ENCODE measurements at places on chromosomes 16 and 17. TPM values are rescaled to one million over a fixed set of nuclear protein-coding genes. Genes with fewer than 3 reads are reported as not detected.

DNA sequence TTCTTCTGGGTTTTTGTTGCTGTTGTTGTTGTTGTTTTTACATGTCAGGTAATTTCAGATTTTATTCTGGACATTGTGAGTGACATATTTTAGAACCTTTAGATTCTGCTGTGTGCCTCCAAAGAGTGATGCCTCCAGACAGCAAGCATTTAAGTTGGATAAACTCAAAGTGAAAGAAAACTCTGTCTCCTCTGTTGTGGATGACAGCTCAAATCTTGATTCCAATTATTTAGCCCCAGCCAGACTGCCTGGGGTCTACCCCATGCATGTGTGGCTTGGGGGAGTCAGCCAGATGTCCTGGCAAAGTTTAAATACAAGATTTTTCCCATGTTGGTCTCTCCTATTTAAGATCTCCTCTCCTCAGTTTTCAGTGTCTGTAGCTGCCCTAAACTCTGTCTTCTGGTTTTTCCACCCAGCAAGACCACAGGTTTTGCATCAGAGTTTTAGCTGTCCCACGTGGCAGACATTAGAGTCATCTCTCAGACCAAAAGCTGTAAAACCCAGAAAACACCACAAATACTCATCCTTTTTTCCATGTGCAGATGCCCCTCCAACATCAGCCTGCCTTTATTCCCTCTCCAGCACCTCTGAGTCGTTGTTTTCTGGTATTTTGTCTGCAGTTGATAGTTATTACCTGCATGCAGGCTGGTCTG lies 19.4 kb upstream of the ZNF469 start:
- no peaks in the 10 kb centered on the region for H3K4me1 ChIP-seq
- no peak overlapping the region for H3K27ac ChIP-seq
- no peak overlapping the region for H3K4me3 ChIP-seq
- no peak for DNase-seq
- peaks cover 42% of the 10 kb centered on the region for H3K27me3 ChIP-seq

DNA sequence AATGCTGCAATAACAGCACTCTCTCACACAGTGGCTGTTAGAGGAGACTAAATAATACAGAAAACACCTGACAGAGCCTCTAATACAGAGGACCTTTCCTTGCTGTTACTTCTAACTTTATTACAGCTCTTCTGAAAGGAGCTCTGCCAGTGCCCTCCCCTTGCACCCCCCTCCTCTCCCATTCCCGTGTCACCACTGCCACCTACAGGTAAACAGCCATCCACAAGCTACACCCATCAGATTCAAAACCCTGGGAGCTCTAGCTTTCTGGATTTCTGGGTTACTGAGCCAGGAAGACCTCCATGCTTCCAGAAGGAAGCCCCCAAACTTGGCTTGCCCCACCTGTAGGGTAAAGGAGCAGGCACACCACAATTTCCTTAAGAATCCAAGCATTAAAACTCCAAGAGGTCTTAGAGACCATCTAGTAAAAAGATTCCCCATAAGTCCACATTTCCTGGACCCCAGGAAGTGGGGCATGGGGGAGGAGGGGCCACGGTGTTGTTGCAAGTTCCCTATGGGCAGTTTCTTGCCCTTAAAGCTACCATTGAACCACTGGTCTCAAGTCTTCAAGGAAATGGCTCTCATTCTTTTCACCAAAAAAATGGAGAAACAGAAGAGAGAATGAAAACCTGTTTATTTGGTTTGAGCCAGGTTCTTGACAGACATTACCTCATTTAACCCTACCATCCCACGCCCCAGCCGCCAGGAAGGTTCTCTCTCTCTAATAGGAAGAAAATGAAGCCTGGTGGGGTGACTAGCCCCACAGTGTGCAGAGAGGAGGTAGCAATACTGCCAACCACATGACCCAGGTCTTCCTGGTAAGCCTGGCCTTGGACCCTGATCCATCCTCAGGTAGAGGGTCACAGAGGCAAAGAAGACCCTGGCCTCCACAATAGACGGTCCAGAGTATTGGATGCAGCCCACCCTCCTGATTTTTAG lies 52.8 kb downstream of the TOM1L2 start:
- H3K36me3 ChIP-seq = no peaks in the 10 kb centered on the region
- peak; percentile 90 for DNase-seq
- H3K27ac ChIP-seq = peak overlapping the region; percentile 52
- peaks cover 51% of the 10 kb centered on the region for H3K4me1 ChIP-seq
- no peaks in the 10 kb centered on the region for H3K27me3 ChIP-seq

GRCh38 chr17:78535273-78536197 lies 41.7 kb downstream of the DNAH17 start:
- peaks cover 6% of the 10 kb centered on the region for H3K27me3 ChIP-seq
- DNase-seq = peak; percentile 79
- H3K4me3 ChIP-seq = no peak overlapping the region

DNA sequence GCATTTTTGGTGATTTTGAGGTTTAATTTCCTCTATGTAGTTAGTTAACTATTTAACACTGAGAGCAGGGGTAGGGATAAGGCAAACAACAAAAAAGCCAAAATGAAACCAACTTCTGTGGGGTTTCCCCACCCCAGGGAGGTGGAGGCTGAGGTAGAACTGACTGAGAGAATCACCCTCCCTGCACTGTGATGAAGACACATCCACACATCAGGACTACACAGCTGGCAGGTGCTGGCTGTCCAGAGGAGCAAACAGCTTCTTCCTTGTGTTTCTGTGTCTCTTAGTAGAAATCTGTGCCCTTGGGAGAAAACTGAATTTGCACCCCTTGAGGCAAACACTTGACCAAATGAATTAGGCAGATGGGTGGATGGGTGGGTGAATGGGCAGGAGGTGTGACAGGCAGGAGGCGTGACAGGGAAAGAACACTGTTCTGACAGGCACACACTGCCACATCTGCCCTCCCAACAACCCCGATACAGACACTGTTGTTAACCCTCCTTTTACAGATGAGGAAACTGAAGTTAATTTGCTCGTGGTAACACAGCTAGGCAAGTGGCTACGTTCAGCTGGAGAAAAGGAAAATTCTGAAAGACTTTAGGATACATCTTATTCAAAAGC lies 62.9 kb upstream of the AMZ2 start:
- DNase-seq = no peak
- H3K4me1 ChIP-seq = no peaks in the 10 kb centered on the region
- H3K27me3 ChIP-seq = peaks cover 2% of the 10 kb centered on the region
- H3K4me3 ChIP-seq = no peak overlapping the region
- H3K36me3 ChIP-seq = no peaks in the 10 kb centered on the region
- H3K27ac ChIP-seq = no peak overlapping the region

DNA sequence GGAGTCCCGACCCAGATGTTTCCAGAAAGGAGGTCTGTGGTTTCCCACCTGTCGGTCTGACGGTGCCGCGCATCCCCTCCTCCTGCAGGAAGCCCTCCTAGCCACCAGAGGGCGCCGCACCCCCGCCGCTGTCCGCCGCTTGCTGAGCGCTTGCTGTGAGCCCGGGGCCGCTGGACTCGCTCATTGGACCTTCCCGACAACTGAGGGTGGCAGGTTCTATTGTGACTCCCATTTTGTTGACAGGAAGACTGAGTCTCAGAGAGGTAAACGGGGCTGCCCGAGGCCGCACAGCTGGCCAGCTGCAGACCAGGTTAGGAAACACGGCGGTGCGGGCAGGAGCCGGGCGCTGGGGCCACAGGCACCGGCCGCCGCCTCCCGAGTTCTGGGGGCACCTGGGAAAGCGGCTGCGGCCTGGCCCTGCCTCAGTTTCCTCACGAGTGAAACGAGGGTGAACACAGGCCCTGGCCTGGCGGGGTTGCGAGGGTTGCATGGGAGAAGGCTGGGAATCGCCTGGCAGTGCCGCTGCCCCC lies 191.1 kb upstream of the CIBAR2 start:
- H3K4me1 ChIP-seq = peaks cover 11% of the 10 kb centered on the region
- H3K36me3 ChIP-seq = no peaks in the 10 kb centered on the region
- DNase-seq = peak; percentile 89
- no peak overlapping the region for H3K4me3 ChIP-seq
- H3K27me3 ChIP-seq = no peaks in the 10 kb centered on the region

DNA sequence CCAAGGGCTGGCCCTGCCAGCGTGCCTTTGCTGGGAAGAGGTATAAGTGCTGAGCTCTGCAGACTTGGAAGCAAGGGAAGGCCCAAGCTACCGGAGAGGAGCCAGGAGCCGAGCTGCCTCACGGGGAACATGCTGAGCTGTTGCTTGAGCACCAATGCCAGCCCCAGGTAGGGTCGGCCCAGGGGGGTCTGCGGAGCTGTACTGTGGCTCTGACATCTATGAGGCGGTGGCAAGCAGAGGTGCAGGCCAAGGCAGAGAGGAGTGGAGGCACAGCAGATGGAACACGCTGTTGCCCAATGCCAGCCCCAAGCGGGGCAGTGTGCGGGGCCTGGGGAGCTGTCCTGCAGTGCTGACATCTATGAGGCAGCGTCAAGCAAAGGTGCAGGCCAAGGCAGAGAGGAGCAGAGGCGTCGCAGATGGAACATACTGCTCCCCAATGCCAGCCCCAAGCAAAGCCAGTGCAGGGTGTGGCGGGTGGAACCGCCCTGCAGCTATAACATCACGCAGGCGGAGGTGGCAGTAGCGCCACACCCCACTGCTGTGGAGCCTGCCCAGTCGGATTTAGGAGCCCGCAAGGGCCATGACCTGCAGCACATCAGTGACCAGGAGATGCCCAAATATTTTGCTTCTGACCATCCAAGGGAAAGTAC lies 10.0 kb downstream of the GGA2 start:
- H3K27me3 ChIP-seq = no peaks in the 10 kb centered on the region
- DNase-seq = no peak
- peaks cover 4% of the 10 kb centered on the region for H3K36me3 ChIP-seq
- H3K4me1 ChIP-seq = peaks cover 14% of the 10 kb centered on the region
- H3K4me3 ChIP-seq = no peak overlapping the region
- no peak overlapping the region for H3K27ac ChIP-seq

The UBE2I gene
- total RNA-seq = 37.1 TPM

The FAHD1 gene
- 63.1 TPM for total RNA-seq

The OVCA2 gene
- total RNA-seq = 59.0 TPM
